ENCODE measurements at places on chromosomes 1 and 21. TPM values are rescaled to one million over a fixed set of nuclear protein-coding genes. Genes with fewer than 3 reads are reported as not detected.
A peak's percentile ranks its signal among the peaks of the same experiment; 100 is the strongest.

The UBE4B gene
- polyA plus RNA-seq, result 8.8 TPM

The KCNJ9 gene
- polyA plus RNA-seq, result not detected

The UMODL1 gene
- polyA plus RNA-seq, result not detected

- H3K4me1 ChIP-seq, result peaks cover 16% of the 10 kb centered on the region
- peaks cover 21% of the 10 kb centered on the region for H3K27me3 ChIP-seq
- DNase-seq, result no peak
- no peak overlapping the region for H3K4me3 ChIP-seq
- no peaks in the 10 kb centered on the region for H3K36me3 ChIP-seq
- H3K27ac ChIP-seq, result no peak overlapping the region
Measured at GRCh38 chr1:11880181-11880575, 21.4 kb upstream of the NPPB start.

DNA sequence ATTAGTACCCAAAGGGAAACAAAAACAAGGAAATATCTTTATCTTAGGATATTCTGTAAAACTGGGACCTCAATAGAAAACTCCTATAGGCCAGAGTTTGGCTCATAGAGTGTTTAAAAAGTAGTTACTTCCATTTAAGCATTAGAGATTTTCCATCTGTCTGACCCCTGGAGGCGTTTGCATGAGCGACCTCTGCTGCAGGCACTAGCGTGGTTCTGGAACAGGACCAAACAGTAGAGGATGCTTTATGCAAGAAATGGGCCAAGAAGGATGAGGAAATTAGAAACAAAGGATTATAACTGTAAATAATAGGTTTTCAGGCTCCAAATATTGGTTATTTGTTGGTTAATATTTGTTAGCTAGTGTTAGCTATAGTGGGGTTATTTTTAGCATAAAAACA is 5.7 kb downstream of the ZBTB40 start:
- no peaks in the 10 kb centered on the region for H3K27me3 ChIP-seq
- peaks cover 62% of the 10 kb centered on the region for H3K4me1 ChIP-seq
- H3K4me3 ChIP-seq, result no peak overlapping the region
- H3K36me3 ChIP-seq, result no peaks in the 10 kb centered on the region

GRCh38 chr1:166165661-166166328 is 1.0 kb downstream of the FAM78B start:
- H3K27ac ChIP-seq, result no peak overlapping the region
- peaks cover 31% of the 10 kb centered on the region for H3K4me1 ChIP-seq
- H3K4me3 ChIP-seq, result peak overlapping the region; percentile 67
- H3K27me3 ChIP-seq, result peaks cover 57% of the 10 kb centered on the region
- DNase-seq, result peak; percentile 76

- no peak overlapping the region for H3K27ac ChIP-seq
- H3K36me3 ChIP-seq, result no peaks in the 10 kb centered on the region
- H3K4me3 ChIP-seq, result no peak overlapping the region
- H3K27me3 ChIP-seq, result no peaks in the 10 kb centered on the region
Measured at GRCh38 chr21:45536301-45537081, 5.7 kb downstream of the SLC19A1 start.

GRCh38 chr1:10339815-10340214 is 59.0 kb upstream of the PGD start:
- no peak for DNase-seq
- H3K36me3 ChIP-seq, result peaks cover 80% of the 10 kb centered on the region
- H3K4me3 ChIP-seq, result no peak overlapping the region
- no peaks in the 10 kb centered on the region for H3K4me1 ChIP-seq

DNA sequence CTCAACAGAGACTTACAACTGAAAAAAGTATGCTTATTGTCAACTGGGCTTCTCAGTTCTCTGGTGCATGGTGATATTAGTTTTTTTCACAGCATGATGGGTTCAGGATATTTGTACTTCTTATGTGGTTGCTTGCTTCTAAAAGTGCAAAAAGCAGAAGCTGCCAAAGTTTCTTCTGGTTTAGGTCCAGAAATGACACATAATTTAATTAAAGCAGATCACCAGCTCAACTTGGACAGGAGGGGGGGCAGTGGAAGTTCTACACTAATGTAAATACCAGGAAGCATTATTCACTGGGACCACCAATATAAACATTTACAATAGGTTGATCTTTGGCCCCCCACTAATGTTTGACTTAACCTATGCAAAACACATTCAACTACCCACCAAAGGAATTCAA is 354.8 kb upstream of the BRINP3 start:
- DNase-seq, result no peak
- H3K4me3 ChIP-seq, result no peak overlapping the region
- no peaks in the 10 kb centered on the region for H3K27me3 ChIP-seq
- H3K36me3 ChIP-seq, result no peaks in the 10 kb centered on the region
- H3K27ac ChIP-seq, result no peak overlapping the region

DNA sequence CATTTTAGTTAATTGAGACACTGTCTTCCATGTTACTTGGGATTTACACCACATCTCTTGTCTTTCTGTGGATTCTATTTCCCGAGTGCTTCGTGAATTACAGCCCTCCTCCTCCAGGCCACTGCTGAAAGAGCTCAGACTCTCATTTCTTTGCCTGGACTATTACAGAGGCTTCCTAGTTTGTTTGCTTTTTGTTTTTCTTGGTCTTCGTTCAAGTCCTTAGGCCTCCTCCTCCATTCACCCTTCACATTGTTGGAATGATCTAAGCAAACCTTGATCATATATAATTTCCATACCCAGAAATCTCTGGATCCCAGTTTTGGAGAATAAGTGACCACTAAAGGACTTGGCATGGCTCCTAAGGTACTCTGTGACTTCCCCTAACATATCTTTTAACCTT is 94.1 kb downstream of the CNIH3 start:
- H3K27me3 ChIP-seq, result no peaks in the 10 kb centered on the region
- no peak for DNase-seq
- H3K27ac ChIP-seq, result no peak overlapping the region

DNA sequence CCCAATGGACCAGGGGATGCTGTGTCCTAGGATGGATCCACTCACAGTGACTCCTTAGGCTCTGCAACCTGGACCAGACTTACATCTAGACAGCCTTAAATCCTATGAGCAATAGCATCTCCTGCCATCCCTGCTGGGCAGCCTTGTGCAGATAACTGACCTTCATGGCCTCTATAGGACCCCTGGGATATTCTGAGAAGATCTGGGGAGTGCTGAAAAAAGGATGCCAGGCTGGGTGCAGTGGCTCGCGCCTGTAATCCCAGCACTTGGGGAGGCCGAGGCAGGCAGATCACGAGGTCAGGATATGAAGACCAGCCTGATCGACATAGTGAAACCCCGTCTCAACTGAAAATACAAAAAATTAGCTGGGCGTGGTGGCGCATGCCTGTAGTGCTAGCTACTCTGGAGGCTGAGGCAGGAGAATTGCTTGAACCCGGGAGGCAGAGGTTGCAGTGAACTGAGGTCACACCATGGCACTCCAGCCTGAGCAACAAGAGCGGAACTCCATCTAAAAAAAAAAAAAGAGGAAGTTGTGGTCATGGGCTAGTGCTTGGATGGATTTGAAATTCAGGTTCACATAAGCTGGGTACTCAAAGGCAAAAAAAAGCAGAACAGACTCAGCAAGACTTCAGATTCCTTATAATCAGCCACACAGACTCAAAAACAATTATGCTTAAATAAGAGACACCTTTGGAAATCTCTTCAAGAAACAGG is 10.9 kb upstream of the SH2D1B start:
- H3K27me3 ChIP-seq, result no peaks in the 10 kb centered on the region
- no peak for DNase-seq
- peak overlapping the region; percentile 56 for H3K27ac ChIP-seq
- H3K4me1 ChIP-seq, result no peaks in the 10 kb centered on the region
- H3K4me3 ChIP-seq, result no peak overlapping the region
- H3K36me3 ChIP-seq, result no peaks in the 10 kb centered on the region

Data from spleen (tissue), 13 donors.